Cardiac muscle cell (in vitro differentiated cells and primary cell): ENCODE measurements at places on chromosomes 11 and 22. TPM values are rescaled to one million over a fixed set of nuclear protein-coding genes. Genes with fewer than 3 reads are reported as not detected.
A peak's percentile ranks its signal among the peaks of the same experiment; 100 is the strongest.

- H3K27ac ChIP-seq = peak overlapping the region; percentile 27
- H3K27me3 ChIP-seq = no peaks in the 10 kb centered on the region
- no peak overlapping the region for H3K4me3 ChIP-seq
- peaks cover 13% of the 10 kb centered on the region for H3K4me1 ChIP-seq
These were observed 75.2 kb downstream of the PTPRJ start for GRCh38 chr11:48055292-48056132.

The LMO2 gene
- polyA plus RNA-seq = 27.7 and 33.4 TPM in 2 replicates

GRCh38 chr22:23562186-23562585 lies 17.9 kb downstream of the IGLL1 start:
- H3K4me1 ChIP-seq = no peaks in the 10 kb centered on the region
- no peaks in the 10 kb centered on the region for H3K27me3 ChIP-seq
- DNase-seq = no peak
- no peaks in the 10 kb centered on the region for H3K36me3 ChIP-seq
- H3K4me3 ChIP-seq = no peak overlapping the region

- no peaks in the 10 kb centered on the region for H3K27me3 ChIP-seq
- no peaks in the 10 kb centered on the region for H3K36me3 ChIP-seq
- DNase-seq = peak; percentile 83
- H3K27ac ChIP-seq = peak overlapping the region; percentile 53
- no peak overlapping the region for H3K4me3 ChIP-seq
- H3K4me1 ChIP-seq = peaks cover 20% of the 10 kb centered on the region
These were observed 13.0 kb upstream of the CDC42EP2 start for GRCh38 chr11:65301491-65302329.

The LIN7C gene
- polyA plus RNA-seq = 13.1 and 30.1 TPM in 2 replicates

- no peaks in the 10 kb centered on the region for H3K27me3 ChIP-seq
- no peak overlapping the region for H3K4me3 ChIP-seq
- no peaks in the 10 kb centered on the region for H3K36me3 ChIP-seq
- no peak overlapping the region for H3K27ac ChIP-seq
- H3K4me1 ChIP-seq = no peaks in the 10 kb centered on the region
These were observed 122.7 kb downstream of the BUD13 start for GRCh38 chr11:116650052-116650451.

The FDXACB1 gene
- 4.9 and 5.5 TPM in 2 replicates for polyA plus RNA-seq

- no peak for DNase-seq
- H3K27ac ChIP-seq = no peak overlapping the region
- peaks cover 34% of the 10 kb centered on the region for H3K27me3 ChIP-seq
- H3K36me3 ChIP-seq = no peaks in the 10 kb centered on the region
- no peaks in the 10 kb centered on the region for H3K4me1 ChIP-seq
- no peak overlapping the region for H3K4me3 ChIP-seq
These were observed 14.9 kb downstream of the RTN4RL2 start for GRCh38 chr11:57475191-57475590.

GRCh38 chr11:61773356-61773755 lies 19.0 kb downstream of the TMEM258 start:
- H3K4me1 ChIP-seq = peaks cover 44% of the 10 kb centered on the region
- H3K27me3 ChIP-seq = no peaks in the 10 kb centered on the region
- peaks cover 4% of the 10 kb centered on the region for H3K36me3 ChIP-seq
- no peak overlapping the region for H3K4me3 ChIP-seq

DNA sequence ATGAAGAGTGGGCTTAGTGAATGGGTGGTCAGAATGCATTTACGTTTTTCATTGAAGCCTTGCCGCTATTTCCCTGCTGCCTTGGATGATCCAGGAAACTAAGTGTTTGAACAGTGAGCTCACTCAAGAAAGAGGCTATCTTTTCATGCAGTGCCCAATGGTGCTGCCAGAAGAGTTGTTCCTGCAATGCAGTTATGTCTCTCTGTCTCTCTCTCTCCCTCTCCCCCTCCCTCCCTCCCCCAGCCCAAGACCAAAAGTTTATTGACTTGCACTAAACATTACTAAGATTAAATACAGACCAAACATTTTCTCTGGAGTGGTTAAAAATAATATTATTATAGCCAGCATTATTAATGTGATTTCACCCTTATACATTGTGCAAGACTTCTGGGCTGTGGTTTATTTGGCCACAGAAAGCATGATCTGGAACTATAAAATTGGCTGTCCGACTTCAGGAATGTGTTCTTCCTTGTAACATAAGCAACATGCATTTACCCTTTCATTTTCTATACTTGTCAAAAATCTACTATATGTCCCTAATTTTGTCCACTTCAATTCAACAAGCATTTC lies 6.6 kb upstream of the FUT4 start:
- H3K4me3 ChIP-seq = no peak overlapping the region
- H3K4me1 ChIP-seq = peaks cover 14% of the 10 kb centered on the region
- no peak for DNase-seq
- H3K36me3 ChIP-seq = no peaks in the 10 kb centered on the region
- H3K27ac ChIP-seq = no peak overlapping the region

GRCh38 chr22:32619614-32620426 lies 145.2 kb downstream of the FBXO7 start:
- H3K27me3 ChIP-seq = no peaks in the 10 kb centered on the region
- DNase-seq = peak; percentile 80
- peaks cover 27% of the 10 kb centered on the region for H3K4me1 ChIP-seq
- no peak overlapping the region for H3K4me3 ChIP-seq

- peak; percentile 69 for DNase-seq
- H3K4me1 ChIP-seq = peaks cover 38% of the 10 kb centered on the region
- H3K4me3 ChIP-seq = no peak overlapping the region
- H3K36me3 ChIP-seq = no peaks in the 10 kb centered on the region
These were observed 9.1 kb upstream of the ZBED5 start for GRCh38 chr11:10866893-10867331.

- H3K27me3 ChIP-seq = no peaks in the 10 kb centered on the region
- H3K36me3 ChIP-seq = peaks cover 3% of the 10 kb centered on the region
- peaks cover 25% of the 10 kb centered on the region for H3K4me1 ChIP-seq
- H3K27ac ChIP-seq = peak overlapping the region; percentile 99
- DNase-seq = peak; percentile 42
These were observed 1.9 kb downstream of the TAGLN start for GRCh38 chr11:117200813-117201657.

The BBOX1 gene
- polyA plus RNA-seq = 0.12 TPM in 1 of 2 replicates, not detected in the other

The APOBEC3G gene
- polyA plus RNA-seq = 7.1 and 13.3 TPM in 2 replicates

- H3K27ac ChIP-seq = peak overlapping the region; percentile 13
- no peaks in the 10 kb centered on the region for H3K36me3 ChIP-seq
- H3K27me3 ChIP-seq = no peaks in the 10 kb centered on the region
- H3K4me3 ChIP-seq = no peak overlapping the region
- H3K4me1 ChIP-seq = peaks cover 29% of the 10 kb centered on the region
These were observed 57.6 kb downstream of the KREMEN1 start for GRCh38 chr22:29130476-29130875.

The SNAP29 gene
- polyA plus RNA-seq = 37.9 and 38.1 TPM in 2 replicates

The MEN1 gene
- 57.5 and 62.1 TPM in 2 replicates for polyA plus RNA-seq

- no peaks in the 10 kb centered on the region for H3K27me3 ChIP-seq
- H3K36me3 ChIP-seq = no peaks in the 10 kb centered on the region
- DNase-seq = peak; percentile 95
These were observed 444 bp upstream of the TSKU start for GRCh38 chr11:76782531-76783293.

GRCh38 chr22:48224332-48224731 lies 1461.9 kb downstream of the TBC1D22A start:
- no peaks in the 10 kb centered on the region for H3K4me1 ChIP-seq
- no peaks in the 10 kb centered on the region for H3K36me3 ChIP-seq
- H3K27me3 ChIP-seq = no peaks in the 10 kb centered on the region
- H3K27ac ChIP-seq = no peak overlapping the region
